Substantia nigra (tissue), 51 donors: ENCODE measurements at places on chromosomes 1 and 21.

- DNase-seq = no peak
These were observed 444.7 kb downstream of the CAMTA1 start for GRCh38 chr1:7229696-7230631.

DNA sequence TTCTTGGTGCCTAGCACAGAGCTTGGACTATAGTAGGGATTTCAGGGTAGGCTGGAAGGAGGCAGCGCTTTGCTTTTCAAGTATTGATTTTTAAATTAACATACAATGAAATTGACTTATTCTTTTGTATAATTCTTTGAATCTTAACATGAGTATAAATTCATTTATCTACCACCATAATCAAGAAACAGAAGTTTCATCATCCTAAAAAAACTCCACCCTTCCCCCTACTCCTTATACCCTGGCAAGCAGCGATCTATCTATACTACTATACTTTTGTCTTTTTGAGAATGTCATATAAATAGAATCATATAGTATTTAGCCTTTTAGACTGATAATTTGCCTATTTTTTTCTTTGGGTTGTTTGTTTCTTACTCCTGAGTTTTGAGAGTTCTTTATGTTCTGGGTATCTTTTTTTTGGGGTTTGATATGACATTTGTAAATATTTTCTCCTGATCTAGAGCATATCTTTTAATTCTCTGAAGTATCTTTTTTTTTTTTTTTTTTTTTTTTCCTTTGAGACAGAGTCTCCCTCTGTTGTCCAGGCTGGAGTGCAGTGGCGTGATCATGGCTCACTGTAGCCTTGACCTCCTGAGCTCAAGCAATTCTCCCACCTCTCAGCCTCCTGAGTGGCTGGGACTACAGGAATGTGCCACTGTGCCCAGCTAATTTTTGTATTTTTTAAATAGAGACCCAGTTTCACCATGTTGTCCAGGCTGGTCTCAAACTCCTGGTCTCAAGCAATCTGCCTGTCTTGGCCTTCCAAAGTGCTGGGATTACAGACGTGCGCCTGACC, 6.4 kb downstream of the RPS6KC1 start:
- no peak for DNase-seq

- DNase-seq = peak; percentile 45
These were observed 674 bp downstream of the CEP350 start for GRCh38 chr1:179955287-179955680.

GRCh38 chr1:231544943-231545592, 16.6 kb downstream of the TSNAX start:
- no peak for DNase-seq

- no peak for DNase-seq
These were observed 234.8 kb downstream of the HMCN1 start for GRCh38 chr1:185969028-185969427.

- no peak for DNase-seq
These were observed 15.1 kb upstream of the MX1 start for GRCh38 chr21:41410767-41411448.

GRCh38 chr1:180917306-180918065, 4.8 kb downstream of the KIAA1614 start:
- no peak for DNase-seq

DNA sequence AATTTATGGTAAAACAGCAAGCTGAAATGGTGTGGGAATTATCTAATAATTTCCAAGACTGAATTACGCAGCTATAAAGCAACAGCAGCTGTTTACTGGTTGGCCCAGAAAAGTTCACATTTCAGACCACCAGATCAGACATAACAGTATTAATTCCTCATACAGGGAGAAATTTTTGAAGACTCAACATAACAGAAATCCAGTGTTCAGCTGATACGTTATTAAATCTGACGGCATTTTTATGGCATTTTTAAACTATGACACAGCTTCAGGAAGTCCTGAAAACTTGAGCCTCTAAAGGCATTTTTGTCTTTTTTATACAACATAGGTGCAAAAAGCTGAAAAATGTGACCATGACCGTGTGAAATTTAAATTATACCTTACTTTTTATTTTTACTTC, 91.2 kb downstream of the APP start:
- no peak for DNase-seq

- no peak for DNase-seq
These were observed 23.7 kb downstream of the SNX27 start for GRCh38 chr1:151635479-151636072.

DNA sequence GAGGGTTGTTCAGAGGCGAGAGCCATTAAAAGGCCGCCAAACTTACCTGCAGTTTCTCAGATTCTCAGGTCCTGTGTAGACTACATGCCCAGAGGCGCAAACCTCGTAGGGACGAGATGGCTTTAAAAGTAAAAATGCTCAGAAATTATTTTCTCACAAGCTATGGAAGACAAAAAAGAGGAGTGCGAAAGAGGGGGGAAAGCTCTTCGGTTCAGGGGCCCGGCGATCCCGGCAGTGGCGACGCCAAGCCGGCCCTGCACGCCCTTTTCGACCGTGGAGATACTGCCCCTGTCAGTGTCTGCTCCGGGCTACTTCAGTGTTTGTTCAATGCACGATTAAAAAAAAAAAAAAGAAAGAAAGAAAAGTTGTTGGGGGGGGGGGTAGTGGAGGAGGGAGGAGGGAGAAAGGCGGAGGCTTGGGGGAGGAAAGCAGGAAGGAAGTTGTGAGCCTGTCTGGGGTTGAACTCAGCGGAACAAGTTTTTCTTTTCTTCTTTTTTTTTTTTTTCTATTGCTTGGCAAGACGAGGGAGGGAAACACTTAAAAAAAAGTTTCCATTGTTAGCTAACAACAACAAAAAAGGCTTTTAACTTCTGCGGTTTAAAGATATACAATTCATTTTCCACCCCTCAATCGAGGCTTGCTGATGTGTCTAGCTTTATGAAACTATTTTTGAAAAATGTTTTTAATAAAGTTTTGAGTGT, at the start of gene ITPKB:
Gene ITPKB (minus strand): TSS at position 288 of the 701 bp plus-strand sequence. CDS start 1,824 bp downstream, outside the sequence.
- no peak for DNase-seq

GRCh38 chr1:17527036-17527914, 12.2 kb upstream of the ARHGEF10L start:
- no peak for DNase-seq

- DNase-seq = no peak
These were observed 21.0 kb downstream of the TP53BP2 start for GRCh38 chr1:223824712-223825111.

DNA sequence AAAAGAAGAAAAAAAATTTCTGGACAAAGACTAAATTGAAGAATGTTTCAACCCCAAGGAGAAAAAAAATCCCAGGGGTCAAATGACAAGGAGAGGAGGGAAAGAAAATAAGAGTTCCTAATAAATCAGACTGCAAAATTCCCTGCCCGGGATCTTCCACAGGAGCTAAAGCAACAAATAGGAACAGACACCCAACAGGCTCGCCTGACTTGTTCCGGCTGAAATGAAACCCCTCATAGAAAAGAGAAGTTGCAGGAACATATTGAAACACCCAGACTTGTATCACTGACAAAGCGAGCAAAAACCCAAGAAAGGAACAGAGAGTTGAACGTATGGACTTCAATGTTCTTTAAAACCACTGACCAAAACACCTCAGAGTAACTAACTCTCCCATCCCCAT, 123.0 kb downstream of the TIAM1 start:
- DNase-seq = no peak

- DNase-seq = peak; percentile 77
These were observed 7.7 kb downstream of the EPHX1 start for GRCh38 chr1:225817611-225818061.

DNA sequence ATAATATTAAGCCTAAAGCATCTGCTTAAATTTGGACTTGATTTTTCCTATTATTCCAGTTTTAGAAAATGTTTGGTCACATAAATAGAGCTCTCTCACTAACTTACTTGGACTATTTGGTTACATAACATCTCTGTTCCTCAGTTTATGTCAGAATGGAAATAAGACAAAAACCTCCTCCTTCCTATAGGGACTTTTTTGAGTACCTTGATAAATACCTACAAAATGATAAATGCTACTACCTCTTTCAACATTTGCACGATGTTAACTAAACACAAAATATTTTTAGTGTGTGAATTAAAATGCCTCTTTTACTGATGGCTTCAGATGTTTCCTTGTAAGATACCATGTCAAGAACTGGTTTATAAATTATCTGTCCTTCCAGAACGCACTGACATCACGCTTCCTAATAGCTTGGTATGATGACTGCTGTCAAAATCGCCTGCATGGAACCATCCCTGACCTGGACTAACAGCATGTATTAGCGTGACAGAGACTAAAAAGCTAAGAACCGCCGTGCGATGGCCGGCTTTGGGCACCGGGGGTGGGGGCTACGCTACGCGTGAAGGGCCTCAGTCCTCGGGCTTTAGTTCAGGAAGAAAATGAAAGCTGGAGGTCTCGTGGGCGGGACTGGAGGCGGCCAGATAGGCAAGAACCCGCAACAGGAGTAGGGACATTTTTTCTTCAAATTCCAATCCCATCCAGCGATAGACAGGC, 133.2 kb upstream of the BARHL2 start:
- DNase-seq = no peak

DNA sequence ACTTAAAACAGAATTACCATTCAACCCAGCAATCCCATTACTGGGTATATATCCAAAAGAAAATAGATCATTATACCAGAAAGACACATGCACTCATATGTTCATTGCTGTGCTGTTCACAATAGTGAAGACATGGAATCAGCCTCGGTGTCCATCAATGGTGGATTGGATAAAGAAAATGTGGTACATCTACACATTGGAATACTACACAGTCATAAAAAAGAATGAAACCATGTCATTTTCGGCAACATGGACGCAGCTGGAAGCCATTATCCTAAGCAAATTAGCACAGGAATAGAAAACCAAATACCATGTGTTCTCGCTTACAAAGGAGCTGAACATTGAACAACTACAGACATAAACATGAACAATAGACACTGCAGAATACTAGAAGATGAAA, 244.8 kb upstream of the PROX1 start:
- no peak for DNase-seq
